AG09309 (cell line): ENCODE measurements at places on chromosomes 4 and X.

GRCh38 chr4:7309181-7309580 lies 116.8 kb downstream of the SORCS2 start:
- DNase-seq = no peak

- no peak for DNase-seq
Observed at GRCh38 chr4:97500423-97500822, 642.9 kb downstream of the STPG2 start.

DNA sequence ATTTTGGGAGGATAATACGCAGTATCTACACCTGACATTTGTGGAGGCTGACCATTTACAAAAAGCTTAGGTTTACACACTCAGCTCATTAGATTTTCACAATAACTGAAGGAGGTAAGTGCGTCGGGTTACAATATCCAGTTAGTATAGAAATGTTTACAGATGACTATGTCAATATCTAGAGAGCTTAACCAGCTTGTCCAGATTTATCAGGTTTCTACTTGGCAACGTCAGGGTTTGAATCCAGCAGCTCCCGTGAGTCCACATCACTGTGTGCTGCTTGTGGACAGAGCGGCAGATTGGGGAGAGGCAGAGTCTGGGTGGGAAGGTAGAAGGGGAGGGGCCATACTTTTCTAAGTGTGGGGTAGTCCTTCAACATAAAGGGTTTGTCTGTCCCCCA lies 28.3 kb downstream of the ARHGAP10 start:
- DNase-seq = no peak

- no peak for DNase-seq
Observed at GRCh38 chrX:80246271-80246670, 174.0 kb upstream of the TENT5D start.

- no peak for DNase-seq
Observed at GRCh38 chrX:68725756-68726365, 78.4 kb downstream of the STARD8 start.

DNA sequence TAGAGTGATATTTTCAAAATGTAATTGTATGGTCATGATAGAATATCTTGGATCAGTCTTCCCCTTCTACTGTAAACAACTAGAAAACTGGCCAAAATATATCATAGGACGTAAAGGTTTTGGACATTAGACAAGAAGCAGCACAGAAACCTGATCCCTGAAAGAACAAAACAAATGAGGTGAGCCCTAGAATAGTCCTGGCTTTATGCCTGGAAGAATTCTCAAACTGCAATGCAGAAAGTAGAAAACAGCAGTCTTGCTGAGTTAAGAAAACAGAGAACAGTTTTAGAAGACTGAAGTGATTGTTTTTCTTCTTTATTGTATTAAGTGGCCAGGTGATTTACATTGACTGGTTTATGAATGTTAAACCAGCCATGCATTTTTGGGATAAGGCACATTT lies 19.5 kb downstream of the NSUN7 start:
- DNase-seq = no peak

DNA sequence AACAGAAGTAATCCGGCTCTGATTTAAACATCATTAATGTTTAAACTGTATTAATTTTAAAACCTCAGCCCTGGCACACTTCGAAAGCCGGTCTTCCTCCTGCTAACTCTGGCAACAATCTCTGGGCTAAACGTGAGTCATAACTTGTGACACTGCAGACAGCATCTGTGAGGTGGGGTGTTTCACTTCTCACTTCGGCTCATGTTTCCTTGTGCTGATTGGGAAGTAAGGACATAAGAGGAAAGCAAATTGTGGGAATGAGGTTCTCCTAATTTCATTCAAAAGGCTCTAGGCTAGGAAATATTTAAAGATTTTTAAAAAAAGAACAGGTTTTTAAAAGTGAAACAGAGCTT lies 139.9 kb upstream of the USP9X start:
- DNase-seq = peak; percentile 35

- no peak for DNase-seq
Observed at GRCh38 chr4:54015423-54016030, 48.9 kb downstream of the CHIC2 start.

DNA sequence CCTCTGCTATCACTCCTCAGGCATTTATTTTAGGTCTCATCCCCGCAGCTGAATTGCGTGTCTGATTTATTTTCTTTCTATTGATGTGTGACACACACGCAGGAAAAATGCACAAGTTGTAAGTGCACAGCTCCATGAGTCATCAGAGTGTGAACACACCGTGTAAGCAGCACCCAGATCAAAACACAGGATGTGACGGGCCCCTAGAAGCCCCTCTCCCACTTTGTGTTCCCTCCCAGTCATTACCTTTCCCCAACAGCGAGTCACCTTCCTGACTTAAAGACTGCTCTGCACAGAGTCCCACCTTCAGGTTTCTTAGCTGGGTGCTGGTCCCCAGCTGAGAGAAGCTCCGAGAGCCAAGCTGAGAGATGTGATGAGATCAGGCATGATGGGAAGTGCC lies 436.7 kb downstream of the MID1IP1 start:
- DNase-seq = no peak
